ENCODE measurements at places on chromosomes 6 and 20.

- no peak for DNase-seq
These were observed 67.9 kb upstream of the DUSP22 start for GRCh38 chr6:224350-224749.

GRCh38 chr6:8434727-8435092 lies 635 bp downstream of the SLC35B3 start:
- DNase-seq: no peak

DNA sequence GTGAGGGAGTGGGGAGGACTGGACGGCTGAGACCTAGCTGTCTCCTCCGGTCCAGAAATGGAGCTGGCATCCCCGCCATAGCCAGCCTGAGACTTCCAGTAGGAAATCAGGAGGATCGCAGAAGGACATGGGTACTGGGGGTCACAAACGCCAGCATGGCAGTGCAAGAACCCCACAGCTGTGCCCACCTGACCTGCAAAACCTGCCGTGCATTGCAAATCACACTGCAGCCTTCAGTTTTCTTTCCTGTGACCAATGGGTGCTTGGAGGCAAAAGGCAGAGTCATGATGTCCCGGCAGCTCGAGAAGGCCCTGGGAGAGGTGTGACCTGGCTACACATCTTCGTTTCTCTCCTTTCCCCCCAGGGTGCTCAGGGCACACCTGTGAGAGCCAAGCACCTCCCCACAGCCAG lies 23.3 kb upstream of the PHACTR3 start:
- no peak for DNase-seq

GRCh38 chr6:4603856-4604369 lies 172.3 kb upstream of the CDYL start:
- DNase-seq: no peak

DNA sequence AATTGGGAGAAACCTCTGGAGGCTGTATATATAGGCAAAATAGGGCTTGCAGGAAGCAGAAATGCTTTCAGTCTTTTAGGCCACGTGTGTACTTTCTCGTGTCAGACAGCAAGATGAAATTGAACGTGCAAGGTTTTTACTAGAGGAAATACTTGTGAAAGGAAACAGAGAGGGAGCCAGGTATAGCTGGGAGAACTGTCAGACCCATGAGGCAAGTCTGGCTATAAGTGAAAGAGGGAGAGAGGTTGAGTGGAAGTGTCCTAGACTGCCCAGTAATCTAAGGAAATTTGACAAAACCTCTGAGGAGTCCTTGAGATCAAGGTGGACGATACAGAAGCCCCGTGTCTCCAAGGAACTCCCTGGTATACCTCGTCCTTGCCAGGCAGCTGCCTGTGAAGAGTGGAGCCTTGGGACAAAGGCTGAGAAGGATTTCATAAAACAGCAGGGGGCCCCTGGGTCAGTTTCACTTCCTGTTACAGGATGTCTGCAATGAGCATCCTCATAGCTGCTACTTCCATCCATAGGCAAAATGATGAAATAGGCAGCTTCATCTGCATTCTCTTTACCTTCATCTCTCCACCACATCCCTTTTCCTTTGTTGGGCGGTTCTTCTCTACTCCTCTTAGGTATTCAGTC lies 114.4 kb upstream of the MAP3K7 start:
- no peak for DNase-seq
